ENCODE measurements at places on chromosomes 5 and 9.

DNA sequence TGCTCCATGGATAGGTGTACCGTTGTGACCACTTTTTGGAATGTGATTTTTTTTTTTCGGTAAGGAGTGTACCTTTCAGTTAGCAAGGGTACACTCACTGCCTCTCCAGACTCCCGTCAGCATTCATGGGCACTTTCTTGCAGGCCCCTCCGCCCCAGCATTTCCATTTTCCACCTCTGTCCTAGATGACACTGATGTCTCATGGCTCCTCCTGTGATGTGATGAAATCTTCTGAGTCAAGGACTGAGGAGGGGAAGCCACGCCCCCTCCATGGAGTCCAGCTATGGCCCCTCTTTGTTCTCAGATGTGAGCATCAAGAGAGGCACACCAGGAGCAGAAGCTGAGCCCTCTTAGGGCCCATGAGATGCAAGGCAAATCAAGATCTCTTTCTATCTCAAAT lies 61.8 kb downstream of the CTSL start:
- DNase-seq = no peak

DNA sequence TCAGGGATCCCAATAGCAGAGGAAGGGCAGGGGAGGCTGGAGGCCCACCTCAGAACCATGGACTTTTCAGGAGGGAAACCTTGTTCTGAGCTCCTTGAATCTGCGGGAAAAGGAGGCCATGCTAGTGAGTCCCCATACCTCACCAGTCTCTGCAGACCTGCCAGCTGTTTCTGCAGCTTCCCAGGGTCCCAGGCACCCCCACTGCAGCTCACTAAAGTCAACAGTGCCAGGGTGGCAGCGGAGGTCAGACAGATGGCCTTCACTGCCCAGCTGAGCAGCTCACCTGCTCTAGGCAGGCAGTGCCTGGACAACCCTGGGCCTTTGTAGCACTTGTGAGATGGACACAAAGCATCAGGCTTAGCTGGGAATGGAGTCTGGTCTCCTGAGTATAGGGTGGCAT lies 4.4 kb upstream of the SLC27A4 start:
- no peak for DNase-seq

DNA sequence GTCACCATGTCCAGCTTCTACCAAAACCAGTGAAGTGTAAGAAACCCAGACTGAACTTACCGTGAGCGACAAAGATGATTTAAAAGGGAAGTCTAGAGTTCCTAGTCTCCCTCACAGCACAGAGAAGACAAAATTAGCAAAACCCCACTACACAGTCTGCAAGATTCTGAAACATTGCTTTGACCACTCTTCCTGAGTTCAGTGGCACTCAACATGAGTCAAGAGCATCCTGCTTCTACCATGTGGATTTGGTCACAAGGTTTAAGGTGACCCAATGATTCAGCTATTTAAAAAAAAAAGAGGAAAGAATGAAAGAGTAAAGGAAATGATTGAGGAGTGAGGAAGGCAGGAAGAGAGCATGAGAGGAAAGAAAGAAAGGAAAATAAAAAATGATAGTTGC lies 19.8 kb downstream of the IL7R start:
- no peak for DNase-seq

- no peak for DNase-seq
These were observed 132.0 kb upstream of the GRIA1 start for GRCh38 chr5:153358315-153358976.

- no peak for DNase-seq
These were observed 76.8 kb downstream of the AMBP start for GRCh38 chr9:114001410-114001685.

DNA sequence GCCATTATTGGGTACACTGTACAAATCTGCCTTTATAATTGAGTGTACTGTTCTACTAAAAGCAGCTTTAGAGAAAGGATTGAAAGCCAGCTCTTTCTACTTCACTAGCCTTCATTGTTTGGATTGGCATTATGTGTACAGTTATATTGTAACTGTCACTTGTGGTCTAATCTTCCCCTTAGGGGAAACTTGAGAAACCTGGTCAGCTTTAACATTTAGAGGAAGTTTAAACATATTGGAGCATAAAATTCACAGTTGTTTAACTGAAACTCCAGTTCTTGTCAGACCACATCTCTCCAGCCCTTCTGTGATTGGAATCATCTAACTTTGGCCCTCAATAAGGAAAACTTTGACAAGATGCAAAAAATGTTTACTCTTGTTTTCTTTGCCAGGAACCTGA lies 24.6 kb downstream of the PIK3R1 start:
- no peak for DNase-seq

GRCh38 chr5:9533562-9534364 lies 12.1 kb downstream of the SEMA5A start:
- no peak for DNase-seq

- DNase-seq = no peak
These were observed 112.8 kb upstream of the BOD1 start for GRCh38 chr5:173729079-173729765.

- no peak for DNase-seq
These were observed 16.3 kb upstream of the IGFBPL1 start for GRCh38 chr9:38440516-38440915.

GRCh38 chr5:156824800-156825199 lies 25.3 kb upstream of the PPP1R2B start:
- DNase-seq = no peak

DNA sequence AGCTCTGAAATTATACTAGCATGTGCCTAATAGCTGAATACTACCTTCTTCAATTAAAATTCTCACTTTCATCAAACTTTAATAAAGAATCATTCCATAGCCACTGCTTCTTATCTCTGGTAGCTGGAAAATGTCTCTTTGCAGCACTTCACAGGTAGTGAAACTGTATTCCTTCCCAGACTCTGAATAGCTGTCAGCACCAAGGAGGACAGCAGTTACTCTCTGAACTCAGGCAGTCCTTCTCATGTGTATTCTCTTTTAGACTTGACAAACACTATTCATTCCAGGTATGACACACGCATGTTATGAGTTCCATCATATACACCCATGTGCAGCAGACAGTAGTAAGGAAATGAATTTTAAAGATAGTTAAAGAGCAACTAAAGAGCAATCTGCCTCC lies 627.1 kb downstream of the EFNA5 start:
- no peak for DNase-seq

GRCh38 chr5:137035480-137035878 lies 463.6 kb downstream of the SPOCK1 start:
- no peak for DNase-seq

- no peak for DNase-seq
These were observed 1365.3 kb upstream of the WWC1 start for GRCh38 chr5:166926138-166926537.

GRCh38 chr5:175464074-175464941 lies 14.1 kb upstream of the SFXN1 start:
- DNase-seq = peak; percentile 71
